ENCODE measurements at places on chromosomes 2 and 18. TPM values are rescaled to one million over a fixed set of nuclear protein-coding genes. Genes with fewer than 3 reads are reported as not detected.

Gene NR4A2
- total RNA-seq: 4.5 TPM

Gene OR6B2
- not detected for total RNA-seq

Gene EML6
- 0.46 TPM for total RNA-seq

Gene ST8SIA5
- total RNA-seq: 0.62 TPM

Gene PPP4R1
- 39.1 TPM for total RNA-seq

Gene IL18RAP
- not detected for total RNA-seq

Gene MEIS1
- 23.7 TPM for total RNA-seq

DNA sequence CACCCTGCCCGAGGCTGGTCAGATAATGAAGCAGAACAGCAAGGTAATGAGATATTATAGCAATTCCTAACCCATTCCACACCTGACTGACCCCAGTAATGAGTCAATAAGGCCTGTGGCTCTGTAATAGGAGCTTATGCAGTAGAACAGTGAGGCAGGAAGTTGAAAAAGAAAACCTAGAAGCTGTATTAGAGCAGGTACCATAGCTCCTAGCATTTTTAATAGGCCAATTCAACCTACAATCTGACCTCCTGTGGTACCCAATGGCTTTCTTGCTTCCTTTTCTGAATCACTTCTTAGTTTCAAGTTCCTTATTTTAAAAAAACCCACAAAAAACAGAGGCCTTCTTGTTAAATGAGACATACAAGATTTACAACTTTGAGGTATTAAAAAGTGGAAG is 43.6 kb upstream of the MAP2 start:
- DNase-seq: no peak

GRCh38 chr18:79625195-79625923 is 54.2 kb upstream of the CTDP1 start:
- no peak for DNase-seq

GRCh38 chr2:78766459-78766858 is 259.0 kb upstream of the REG3G start:
- DNase-seq: no peak

DNA sequence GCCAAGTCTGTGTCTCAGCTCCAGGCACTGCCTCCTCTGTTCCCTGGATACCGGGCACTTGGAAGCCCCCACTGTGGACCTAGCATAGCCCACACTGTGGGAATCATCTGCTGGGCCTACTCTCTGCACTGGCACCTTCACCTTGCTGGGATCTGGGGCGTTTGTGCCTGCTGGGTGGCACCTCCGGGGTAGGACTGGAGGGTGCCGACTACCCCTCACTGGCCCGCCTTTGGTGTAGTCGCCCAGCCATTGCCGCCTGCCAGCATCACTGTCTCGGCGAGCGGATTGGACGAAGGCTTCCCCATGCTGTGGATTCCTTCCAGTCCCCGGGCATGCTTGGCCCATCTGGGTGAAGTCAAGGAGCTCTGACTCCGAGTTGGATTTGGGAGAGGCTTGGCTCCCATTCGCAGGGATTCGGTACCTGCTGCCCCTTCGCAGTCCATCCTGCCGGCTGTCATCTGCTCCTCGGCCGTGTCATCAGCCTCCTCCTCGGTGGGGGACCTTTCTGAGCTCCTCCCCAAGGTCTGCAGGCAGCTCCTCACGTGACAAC is 180.6 kb upstream of the HDAC4 start:
- DNase-seq: no peak

- DNase-seq: no peak
Measured at GRCh38 chr2:221731432-221732145, 159.5 kb upstream of the EPHA4 start.

DNA sequence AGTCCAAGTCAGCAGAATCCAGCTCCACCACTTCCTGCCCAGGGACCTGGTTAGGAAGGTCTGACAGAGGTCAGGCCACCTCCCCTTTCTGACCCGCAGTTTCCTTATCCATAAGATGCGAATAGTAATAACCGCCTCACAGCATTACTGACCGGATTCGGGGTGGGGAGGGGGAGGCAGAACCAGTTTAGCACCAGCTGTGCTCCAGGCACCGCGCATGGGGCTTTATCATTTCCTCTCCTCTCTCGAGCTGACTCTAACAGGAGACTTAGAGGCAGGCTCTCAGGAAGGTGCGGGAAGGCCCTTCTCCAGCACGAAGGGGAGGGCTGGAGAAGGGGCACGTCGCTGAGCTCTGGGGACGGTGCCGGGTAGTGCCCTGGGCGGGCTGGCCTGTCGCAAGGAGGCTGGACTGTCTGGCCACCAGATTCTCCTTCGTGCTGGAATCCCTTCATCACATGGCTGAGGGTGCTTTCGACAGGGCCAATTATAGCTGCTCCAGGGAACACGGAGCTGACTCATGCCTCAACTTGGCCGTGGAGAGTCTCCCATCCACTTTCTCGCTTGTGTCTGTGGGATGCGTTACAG is 5.7 kb downstream of the EHD3 start:
- no peak for DNase-seq

DNA sequence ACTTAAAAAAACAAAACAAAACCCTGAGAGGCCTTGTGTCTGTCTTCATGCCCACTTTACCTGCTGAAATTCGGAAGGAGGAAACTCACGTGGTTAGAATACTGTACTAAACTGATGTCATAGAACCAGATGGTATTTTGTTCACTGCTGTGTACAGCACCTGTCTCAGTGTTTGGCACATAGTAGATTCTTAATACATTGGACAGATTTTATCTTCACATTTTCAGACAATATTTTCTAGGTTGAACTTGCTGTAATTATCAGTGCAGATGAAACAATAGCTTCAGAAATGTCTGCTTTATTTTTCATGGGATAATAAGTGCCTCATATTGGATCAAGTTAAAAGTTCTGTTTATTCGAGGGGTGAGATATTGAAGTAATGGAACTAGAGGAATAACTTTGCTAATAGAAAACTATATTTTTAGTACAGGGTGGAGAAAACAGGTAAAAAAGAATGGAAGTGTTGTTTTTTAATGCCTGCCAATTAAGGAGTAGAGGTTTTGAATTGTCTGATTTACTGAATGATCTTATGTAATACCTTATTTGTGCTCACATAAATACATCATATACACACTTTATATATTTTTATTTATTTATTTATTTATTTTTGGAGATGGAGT is 23.7 kb downstream of the DDX1 start:
- no peak for DNase-seq

DNA sequence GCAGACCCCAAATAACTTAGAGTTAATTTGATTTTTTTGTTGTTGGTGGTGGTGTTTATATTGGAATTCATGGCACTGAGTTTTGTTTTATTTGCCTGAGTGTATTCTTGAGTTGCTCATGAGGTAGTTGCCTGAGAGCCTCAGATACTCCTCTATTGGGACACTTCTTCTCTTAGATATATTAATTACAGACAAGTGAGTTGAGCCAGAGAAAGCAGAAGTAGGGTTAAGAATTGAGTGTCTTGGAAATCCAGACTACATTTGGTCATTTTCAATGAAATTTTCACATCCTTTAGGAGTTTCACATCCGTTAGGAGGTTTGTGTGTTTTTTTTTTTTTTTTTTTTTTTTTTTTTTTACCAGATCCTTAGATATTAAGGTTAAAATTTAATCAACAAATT is 29.0 kb downstream of the FMNL2 start:
- no peak for DNase-seq

- DNase-seq: no peak
Measured at GRCh38 chr18:809985-810642, 1.9 kb downstream of the YES1 start.

DNA sequence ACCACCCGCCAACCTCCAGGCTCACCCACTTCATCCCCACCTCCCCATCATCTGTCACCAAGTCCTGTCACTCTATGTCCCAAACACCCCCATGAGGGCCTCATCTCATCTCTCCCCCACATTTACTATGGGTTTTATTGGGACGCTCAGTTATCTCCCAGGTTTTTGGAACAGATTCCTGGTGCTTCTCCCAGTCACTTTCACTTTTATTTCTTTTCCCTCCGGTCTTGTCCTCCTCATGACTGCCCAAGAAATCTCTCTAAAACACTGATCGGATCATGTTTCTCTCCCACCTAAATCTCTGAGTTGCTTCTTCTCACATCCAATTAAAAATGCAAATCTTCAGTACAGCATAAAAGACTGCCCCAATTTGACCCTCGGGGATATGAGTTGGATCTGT is 273.1 kb downstream of the PHLPP1 start:
- DNase-seq: no peak

GRCh38 chr2:191629001-191629453 is 48.9 kb upstream of the NABP1 start:
- no peak for DNase-seq

GRCh38 chr2:218091746-218092145 is 22.7 kb downstream of the RUFY4 start:
- DNase-seq: no peak

DNA sequence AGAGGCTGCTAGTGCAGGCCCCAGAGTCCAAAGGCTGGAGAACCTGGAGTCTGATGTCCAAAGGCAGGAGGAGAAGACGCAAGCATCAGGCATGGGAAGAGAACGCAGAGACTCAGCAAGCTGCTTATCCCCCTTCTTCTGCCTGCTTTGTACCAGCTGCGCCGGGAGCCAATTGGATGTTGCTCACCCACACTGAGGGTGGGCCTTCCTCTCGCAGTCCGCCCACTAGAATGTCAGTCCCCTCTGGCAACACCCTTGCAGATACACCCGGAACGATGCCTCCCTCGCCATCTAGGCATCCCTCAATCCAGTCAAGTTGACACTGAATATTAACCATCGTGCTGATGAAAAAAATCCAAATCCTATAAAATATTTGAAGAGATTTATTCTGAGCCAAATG is 141.6 kb downstream of the TWIST2 start:
- DNase-seq: no peak

GRCh38 chr2:190911813-190912212 is 31.2 kb downstream of the GLS start:
- no peak for DNase-seq

GRCh38 chr2:161381546-161381945 is 34.6 kb upstream of the TBR1 start:
- no peak for DNase-seq

- no peak for DNase-seq
Measured at GRCh38 chr2:32474381-32474780, 117.6 kb downstream of the BIRC6 start.

- no peak for DNase-seq
Measured at GRCh38 chr2:190205657-190206056, 114.0 kb downstream of the HIBCH start.

DNA sequence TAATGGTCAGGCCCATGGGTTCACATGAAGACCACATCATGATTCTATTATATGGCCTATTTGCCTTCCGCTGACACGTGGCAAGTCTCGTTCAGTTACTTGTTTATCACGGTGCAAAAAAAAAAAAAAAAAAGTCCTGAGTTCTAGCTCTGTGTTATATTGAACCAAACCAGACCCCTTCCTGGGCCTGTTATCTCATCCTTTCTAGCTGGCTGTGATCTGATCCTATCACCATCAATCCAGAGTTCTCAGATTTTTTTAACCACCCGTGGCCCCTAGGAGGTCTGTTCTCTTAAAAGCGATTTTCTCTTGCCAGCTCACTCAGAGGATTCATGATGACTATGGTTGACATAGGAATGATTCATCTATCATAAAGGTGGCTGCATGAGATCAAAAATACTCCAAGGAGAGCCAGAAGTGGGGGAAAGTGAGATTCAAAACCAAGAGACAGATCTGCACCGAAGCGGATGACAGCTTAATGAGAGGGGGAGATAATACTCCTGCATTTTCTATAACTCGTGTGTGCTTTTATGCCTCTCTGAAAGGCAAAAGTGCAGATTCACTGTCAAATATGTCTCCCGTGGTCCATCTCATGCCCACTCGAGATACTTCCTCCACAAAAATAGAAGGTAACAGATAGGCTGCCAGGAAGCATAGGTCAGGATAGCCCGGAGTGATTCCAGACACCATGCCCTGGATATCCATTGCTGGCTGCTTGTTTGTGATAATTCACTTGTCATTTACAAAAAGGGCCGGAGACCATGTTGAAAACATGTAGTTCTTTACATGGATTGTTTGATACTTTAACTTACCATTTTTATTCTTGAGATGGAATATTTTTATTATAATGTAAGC is 505.7 kb upstream of the KLHL29 start:
- no peak for DNase-seq
